ENCODE measurements at places on chromosomes 12 and 14.

GRCh38 chr14:37493606-37494005 lies 101.4 kb downstream of the FOXA1 start:
- H3K27me3 ChIP-seq: no peaks in the 10 kb centered on the region
- no peak for DNase-seq
- no peaks in the 10 kb centered on the region for H3K36me3 ChIP-seq
- no peak overlapping the region for H3K4me3 ChIP-seq
- no peaks in the 10 kb centered on the region for H3K4me1 ChIP-seq
- no peak overlapping the region for H3K27ac ChIP-seq

DNA sequence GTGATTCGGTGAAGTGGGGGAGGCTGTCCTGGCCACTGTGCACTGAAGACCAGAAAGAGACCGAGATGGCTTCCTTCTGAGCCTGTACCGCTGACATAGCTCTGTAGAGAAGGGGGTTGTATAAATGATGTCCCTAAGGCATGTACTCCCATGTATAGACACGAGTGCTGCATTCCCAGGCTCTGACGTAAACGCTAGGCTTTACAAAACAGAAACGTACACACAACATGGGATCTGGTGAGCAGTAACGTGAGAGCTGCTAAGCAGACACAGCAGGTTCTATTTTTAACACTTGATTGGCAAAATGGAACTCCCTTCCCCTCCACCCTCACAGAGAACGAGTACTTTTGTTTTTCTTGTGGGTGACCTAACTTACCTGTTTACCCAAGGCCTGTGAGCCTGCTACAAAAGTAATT lies 35.9 kb downstream of the ACADS start:
- no peak for DNase-seq
- no peak overlapping the region for H3K4me3 ChIP-seq
- no peak overlapping the region for H3K27ac ChIP-seq

DNA sequence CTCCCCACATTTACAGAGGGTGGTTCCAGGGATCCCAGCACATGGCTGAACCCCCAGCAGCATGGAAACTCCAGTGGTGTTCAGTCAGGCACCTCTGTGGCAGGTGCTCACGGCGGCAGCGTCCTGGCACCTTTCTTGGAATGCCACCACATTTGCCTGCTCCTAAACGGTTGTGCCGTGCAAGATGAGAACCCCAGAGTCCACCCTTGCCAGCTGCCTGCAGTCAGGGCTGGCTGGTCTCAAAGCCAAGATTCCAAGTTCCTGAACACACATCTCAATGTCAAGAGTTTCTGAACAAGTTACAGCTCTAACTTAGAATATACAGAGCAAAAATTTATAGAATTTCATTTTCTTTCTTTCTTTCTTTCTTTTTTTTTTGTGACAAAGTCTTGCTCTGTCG lies 38.7 kb downstream of the DDX51 start:
- H3K27me3 ChIP-seq: no peaks in the 10 kb centered on the region
- no peak overlapping the region for H3K4me3 ChIP-seq
- H3K27ac ChIP-seq: no peak overlapping the region
- H3K36me3 ChIP-seq: peaks cover 17% of the 10 kb centered on the region
- DNase-seq: no peak

GRCh38 chr14:24058951-24059475 lies 7.2 kb downstream of the CARMIL3 start:
- no peak overlapping the region for H3K4me3 ChIP-seq
- DNase-seq: no peak
- H3K27me3 ChIP-seq: peaks cover 3% of the 10 kb centered on the region
- H3K4me1 ChIP-seq: peaks cover 7% of the 10 kb centered on the region

Measured in activated T-helper 1 cell treated with anti-CD3 and anti-CD28 coated beads, Interleukin-12 subunit alpha, Interleukin-12 subunit beta, Interleukin-2, Interleukin-4 antibody, amounts not matched to agents 30 ng/mL and 10 ng/mL and 1 ng/mL, durations not matched to agents 14 hours and 24 hours and 36 hours (primary cell).